ENCODE measurements at places on chromosomes 12 and 14. TPM values are rescaled to one million over a fixed set of nuclear protein-coding genes. Genes with fewer than 3 reads are reported as not detected.

- no peak for DNase-seq
Observed at GRCh38 chr12:114450515-114451300, 44.8 kb upstream of the TBX5 start.

DNA sequence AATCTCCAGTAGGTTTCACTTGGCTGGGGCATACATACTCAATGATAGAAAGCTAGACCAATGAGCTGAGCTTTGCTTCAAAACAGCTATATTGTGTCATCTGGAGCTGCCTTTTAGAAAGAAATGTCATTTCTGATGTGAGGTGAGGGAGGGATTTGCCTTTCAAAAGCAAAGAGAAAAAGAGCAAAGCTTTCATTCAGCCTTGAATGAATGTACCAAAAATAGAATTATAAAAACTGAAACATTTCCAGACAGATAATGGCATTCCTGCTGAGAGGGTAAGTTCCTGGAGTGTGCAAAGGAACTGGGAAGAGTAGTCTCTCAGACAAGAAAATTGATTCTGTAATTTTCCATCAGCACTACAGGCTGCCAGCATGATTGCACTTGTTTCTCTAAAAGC lies 710.0 kb downstream of the LRFN5 start:
- DNase-seq, result no peak

The FAM181A gene
- not detected for total RNA-seq

- DNase-seq, result no peak
Observed at GRCh38 chr12:107134558-107134957, 41.2 kb upstream of the CRY1 start.

DNA sequence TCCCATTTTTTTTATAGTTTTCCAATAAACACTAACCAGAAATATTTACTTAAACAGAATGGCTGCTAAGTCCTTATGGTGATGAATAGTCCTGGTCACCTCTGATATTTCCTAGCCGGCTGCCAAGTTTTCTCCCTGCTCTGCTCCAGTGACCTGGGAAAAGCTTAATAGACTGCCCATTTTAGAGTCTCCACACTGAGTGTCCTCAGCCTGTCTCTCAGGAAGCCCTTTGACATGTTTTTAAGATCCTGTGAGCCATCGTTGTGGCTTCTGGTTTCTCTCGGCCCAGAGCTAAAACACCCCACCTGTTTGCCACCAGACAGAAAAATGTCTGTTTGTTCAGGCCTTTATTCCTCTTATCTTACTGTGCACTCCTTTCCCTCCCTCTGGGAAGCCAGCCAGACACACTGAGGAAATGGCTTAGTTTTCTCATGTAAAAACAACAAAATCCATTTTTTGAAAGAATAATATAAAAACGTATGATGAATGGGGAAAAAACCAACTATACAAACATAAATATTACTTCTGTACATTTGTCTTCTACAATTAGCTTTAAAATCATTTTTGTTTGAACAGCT lies 25.4 kb upstream of the ALDH2 start:
- no peak for DNase-seq

The CHMP4A gene
- total RNA-seq, result 40.4 TPM

- no peak for DNase-seq
Observed at GRCh38 chr12:132170637-132171292, 26.5 kb downstream of the NOC4L start.

The SOX5 gene
- not detected for total RNA-seq
